Pericardium fibroblast (primary cell): ENCODE measurements at places on chromosomes 12 and 14. TPM values are rescaled to one million over a fixed set of nuclear protein-coding genes. Genes with fewer than 3 reads are reported as not detected.

Gene LHX5
- total RNA-seq = not detected in 2 replicates

Gene POP5
- 26.3 and 29.8 TPM in 2 replicates for total RNA-seq

Gene RNF34
- total RNA-seq = 31.0 and 32.2 TPM in 2 replicates

Gene HCAR2
- 0.43 TPM in 1 of 2 replicates, not detected in the other for total RNA-seq

Gene LRP1-AS
- total RNA-seq = not detected in 2 replicates

Gene LALBA
- total RNA-seq = not detected in 2 replicates

Gene CEBPE
- total RNA-seq = not detected in 2 replicates

Gene C12orf50
- total RNA-seq = not detected in 2 replicates

Gene ACRBP
- 0.43 TPM in 1 of 2 replicates, not detected in the other for total RNA-seq

Gene SMCO3
- 1.7 and 7.6 TPM in 2 replicates for total RNA-seq

Gene CFAP54
- total RNA-seq = 0.12 and 0.77 TPM in 2 replicates

Gene CCDC184
- total RNA-seq = 0.17 and 1.2 TPM in 2 replicates

Gene CLEC6A
- total RNA-seq = not detected in 2 replicates

Gene TPPP2
- not detected in 2 replicates for total RNA-seq

Gene PRICKLE1
- total RNA-seq = 10.4 and 13.1 TPM in 2 replicates

Gene KRT78
- not detected in 2 replicates for total RNA-seq

Gene NPFF
- not detected in 2 replicates for total RNA-seq

Gene ATF1
- total RNA-seq = 19.3 and 19.9 TPM in 2 replicates

Gene GYS2
- not detected in 2 replicates for total RNA-seq

Gene CCDC198
- total RNA-seq = not detected in 2 replicates

Gene CCNT1
- total RNA-seq = 12.9 and 14.1 TPM in 2 replicates

Gene TAS2R8
- not detected in 2 replicates for total RNA-seq

Gene TMEM63C
- total RNA-seq = 3.4 TPM in 1 of 2 replicates, not detected in the other
